8988T (cell line): ENCODE measurements at places on chromosomes 7 and 10.

DNA sequence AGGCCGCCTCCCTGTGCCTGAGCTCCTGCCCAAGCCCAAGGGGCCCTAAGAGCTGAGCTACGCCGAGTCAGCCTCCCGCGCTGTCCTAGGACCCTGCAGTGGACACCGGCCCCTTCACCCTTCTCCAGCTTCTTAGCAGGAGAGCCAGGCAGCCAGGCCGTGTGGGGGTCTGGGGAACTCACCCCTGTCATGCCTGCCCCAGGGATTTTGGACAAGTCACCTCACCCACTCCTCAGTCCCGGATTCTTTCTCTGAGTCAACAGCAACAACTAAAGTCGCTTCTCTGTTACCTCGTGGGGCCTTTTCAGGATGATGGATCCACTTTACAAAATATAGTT lies 79.3 kb downstream of the MKI67 start:
- DNase-seq, result no peak

DNA sequence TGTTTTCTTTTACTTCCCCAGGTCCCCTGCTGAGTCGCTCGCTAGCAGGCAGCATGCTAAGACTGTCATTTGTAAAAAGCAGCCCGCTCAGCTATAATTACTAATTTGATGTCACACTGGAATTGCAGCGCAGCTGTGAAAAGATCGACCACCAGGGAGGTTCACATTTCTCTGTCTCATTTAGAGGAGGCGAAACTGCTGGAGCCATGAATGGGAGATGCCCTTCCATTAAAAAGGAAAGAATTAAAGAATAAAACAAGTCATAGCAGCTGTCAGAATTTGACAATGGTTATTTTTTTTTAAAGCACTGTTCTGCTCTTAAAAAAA lies 153.5 kb downstream of the PIP4K2A start:
- no peak for DNase-seq

- DNase-seq, result no peak
Measured at GRCh38 chr7:141704112-141704511, 2.1 kb upstream of the DENND11 start.

DNA sequence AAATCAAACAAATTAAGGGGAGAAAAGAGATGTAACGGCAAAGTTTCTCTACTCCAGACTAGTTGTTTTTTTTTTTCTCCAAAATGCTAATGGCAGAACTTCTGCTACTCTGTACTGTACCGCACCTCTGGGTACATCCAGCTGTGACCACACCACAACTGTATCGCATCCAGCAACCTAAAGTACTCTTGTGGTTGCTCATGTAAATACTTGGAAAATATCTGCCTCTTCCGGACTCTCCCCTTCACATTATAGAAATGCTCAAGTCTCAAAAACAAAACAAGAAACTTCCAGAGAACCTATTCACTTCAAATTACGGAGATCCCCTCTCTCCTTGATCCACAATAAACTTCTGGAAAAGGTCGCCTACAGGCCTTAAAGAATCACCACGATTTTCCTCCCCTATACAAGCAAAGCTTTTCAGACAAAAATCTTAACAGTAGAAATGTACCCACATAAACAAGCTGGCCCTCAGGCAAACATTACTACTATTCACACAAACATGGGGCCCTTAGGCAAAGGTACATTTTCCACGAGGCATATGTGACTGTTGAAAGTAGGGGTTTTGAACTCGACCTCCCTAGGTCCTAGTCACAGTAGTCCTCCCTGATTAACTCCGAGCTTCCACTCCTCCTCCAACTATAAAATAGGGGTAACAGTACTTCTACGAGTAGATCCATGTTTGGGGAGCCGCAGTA lies 222.9 kb upstream of the MKLN1 start:
- no peak for DNase-seq
